8988T (cell line): ENCODE measurements at places on chromosomes 4 and X.

GRCh38 chrX:112731793-112732192, 52.1 kb upstream of the LHFPL1 start:
- no peak for DNase-seq

- DNase-seq = no peak
These were observed 697 bp downstream of the SRPK3 start for GRCh38 chrX:153781428-153782047.

GRCh38 chr4:687971-688853, 739 bp downstream of the SLC49A3 start:
- DNase-seq = no peak

GRCh38 chr4:1325681-1326635, 21.1 kb upstream of the UVSSA start:
- DNase-seq = no peak

DNA sequence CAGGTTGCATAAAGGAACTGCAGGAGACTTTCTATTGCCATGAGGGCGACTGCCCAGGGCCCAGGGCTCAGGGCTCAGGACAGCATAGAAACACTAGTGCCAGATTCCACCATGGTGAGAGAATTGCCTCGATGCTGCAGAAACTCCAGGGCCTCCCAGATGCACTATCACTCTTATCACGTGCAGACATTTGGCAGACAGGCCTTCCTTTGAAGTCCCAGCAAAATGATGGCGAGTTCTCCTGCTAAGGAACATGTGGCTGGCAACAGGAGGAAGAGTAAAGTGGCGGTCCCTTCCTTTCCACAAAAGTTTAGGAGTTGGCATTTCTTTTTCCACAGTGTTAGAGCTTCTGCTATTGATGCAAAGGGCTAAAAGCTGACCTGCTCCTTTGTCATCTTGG, 214.0 kb upstream of the LNX1 start:
- DNase-seq = no peak

DNA sequence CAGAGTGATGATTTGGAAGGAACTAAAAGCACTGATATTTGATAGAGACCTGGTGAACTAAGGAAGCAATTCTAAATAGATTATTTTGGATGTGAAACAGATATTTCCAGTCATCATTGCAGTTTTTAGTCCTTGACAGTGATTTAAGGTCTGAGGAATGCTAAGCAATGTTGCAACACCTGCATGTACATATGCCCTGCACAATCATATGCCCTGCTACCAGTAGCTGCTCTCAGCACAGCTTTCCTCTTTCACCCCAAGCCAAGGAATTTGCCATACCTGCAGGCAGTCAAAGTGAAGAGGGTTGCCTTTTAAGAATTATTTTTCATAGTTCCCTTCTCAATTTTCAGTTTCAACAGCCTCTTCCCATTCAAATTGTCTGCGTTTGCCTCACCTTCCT, 8.7 kb upstream of the FAM47A start:
- DNase-seq = no peak

DNA sequence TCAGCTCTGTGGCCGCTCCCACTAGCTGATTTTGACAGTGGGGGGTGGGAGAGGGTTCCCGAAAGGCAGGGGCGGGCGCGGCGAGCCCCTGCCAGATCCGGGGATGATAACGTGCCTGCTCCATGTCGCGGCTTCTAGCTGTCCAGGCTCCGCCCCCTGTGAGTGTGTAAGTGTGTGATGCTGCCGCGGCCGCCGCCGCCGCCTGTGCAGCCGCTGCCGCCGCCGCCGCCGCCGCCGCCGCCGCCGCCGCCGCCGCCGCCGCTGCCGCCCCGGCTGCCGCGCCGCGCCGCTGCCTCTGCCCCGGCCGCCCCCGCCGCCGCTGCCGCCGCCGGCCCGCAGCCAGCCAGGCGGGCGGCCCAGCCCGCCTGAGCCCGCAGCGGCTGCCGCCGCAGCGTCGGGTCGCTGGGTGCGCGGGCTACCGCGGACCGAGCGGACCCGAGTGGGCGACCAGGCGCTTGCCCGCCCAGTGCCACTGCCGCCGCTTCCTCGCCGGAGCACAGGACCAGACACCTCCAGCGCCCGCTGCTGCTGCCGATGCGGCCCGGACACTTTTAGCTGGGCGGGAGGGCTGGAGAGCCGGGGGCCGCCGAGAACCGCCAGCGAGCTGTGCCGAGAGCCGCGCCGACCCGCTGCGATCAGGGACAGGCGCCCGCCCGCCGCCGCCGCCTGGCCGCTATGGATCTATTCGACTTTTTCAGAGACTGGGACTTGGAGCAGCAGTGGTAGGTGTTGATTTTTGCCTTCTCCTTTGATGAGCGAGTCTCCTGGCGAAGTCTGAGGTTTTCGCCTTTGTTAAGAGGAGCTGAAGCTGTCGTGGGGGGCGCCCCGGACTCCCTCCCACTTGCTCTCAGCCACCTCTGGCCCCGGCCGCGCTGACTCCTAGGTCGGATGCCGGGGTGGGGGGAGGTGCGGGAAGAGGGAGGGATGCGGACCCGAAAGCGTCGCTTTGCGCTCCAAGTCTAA, at the start of gene AFF2:
TSS of gene AFF2 (plus strand) at position 195 of the 963 bp plus-strand sequence. CDS start at position 676, 481 bp downstream.
- DNase-seq = no peak

DNA sequence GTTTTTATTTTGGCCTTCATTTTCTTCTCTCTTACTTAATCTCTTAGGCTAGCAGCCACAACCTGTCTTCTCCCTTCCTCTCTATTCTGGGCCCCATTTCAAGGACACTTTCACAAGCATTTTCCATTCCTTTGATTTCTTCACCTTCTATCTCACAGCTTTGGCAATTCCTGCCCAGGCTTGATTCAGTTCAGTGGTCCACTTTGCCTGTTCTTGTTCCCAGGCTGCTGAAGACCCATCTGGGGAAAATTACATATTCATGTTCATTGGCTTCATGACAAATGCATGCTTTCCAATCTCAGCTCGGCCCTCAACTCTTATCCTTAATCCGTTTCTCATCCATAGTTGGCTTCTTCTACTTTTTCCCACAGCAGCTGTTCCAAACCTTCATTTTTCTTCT, 38.7 kb upstream of the LPAR4 start:
- DNase-seq = no peak

DNA sequence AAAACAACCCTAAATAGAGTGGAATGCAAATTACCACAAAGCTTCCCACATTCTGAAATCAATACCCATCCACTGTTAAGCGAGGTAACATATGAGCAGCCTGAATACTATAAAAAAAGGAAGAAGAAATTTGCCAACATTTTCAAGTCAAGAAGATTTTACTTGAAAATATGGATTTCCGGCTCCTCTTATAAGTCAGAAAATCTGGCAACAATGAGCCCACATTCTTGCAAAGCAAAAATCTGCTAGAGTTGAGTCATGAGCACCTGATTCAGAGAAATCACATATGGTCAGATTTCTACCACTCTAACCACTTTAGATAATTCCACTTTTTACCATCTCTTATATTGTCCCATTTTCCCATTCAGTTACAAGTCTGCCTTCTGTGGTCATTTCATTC, 395.7 kb downstream of the DTHD1 start:
- DNase-seq = no peak

DNA sequence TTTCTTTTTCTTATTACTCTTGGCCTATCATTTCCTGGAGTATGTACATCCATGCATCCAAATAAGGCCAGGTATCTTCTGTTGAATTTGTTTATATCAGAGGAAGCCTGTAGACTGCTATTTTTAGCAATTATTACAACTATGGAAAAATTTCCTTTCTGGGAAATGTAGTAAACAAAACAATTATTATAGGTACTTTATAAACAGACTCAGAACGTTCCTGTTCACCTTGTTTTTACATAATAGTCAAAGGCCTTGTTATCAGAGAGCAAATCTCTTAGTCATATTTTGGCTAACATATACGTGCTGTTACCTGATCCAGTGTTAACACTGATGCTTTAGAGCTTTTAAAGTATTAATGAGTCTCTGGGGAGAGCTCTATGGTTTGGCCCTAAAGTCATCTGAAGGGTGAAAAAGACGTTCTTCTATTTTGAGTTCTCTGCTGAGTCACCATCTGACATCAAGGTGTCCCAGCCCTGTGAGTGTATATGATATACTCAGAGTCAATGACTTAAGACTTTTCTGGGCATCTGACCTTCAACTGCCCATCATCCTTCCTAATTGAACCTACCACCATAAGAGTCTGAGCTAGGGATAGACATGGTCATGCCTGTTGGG, 7.3 kb downstream of the SPARCL1 start:
- DNase-seq = no peak

DNA sequence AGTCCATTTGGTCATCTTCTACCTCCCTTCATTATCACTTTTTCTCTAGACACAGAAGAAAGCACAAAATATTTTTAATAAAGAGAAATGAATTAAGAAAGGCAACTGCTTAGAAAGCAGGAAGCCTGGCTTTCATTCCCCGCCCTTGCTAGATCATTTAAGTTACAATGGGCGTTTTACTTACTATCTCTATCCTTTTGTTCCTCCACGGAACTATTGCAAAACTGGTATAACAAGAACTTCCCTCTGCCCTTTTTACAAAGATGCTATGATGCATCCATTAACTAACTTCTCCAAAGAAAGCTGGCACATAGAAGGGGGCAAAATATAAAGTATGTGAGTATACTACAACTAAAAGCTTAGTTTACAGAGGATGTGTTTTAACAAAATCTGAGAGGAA, 434.5 kb upstream of the FTHL17 start:
- DNase-seq = no peak

DNA sequence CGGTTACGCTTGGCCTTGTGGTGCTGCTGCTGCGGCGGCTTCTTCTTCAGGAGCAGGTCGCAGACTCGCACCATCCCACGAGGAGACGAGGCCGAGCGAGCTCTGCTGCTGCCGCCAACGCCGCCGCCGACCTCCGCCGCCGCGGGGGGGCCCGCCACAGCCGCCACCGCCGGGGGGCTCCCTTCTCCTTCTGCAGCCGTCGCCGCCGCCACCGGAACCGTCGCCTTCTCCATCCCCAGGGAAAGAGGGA, 237 bp downstream of the ANKRD17 start:
- peak; percentile 15 for DNase-seq

- no peak for DNase-seq
These were observed 519 bp downstream of the SLC25A4 start for GRCh38 chr4:185143601-185143969.

- no peak for DNase-seq
These were observed 26.4 kb upstream of the MMRN1 start for GRCh38 chr4:89868276-89868675.

GRCh38 chr4:152363086-152363485, 172.8 kb downstream of the FBXW7 start:
- DNase-seq = no peak
